ENCODE measurements at places on chromosomes 16 and 17.

DNA sequence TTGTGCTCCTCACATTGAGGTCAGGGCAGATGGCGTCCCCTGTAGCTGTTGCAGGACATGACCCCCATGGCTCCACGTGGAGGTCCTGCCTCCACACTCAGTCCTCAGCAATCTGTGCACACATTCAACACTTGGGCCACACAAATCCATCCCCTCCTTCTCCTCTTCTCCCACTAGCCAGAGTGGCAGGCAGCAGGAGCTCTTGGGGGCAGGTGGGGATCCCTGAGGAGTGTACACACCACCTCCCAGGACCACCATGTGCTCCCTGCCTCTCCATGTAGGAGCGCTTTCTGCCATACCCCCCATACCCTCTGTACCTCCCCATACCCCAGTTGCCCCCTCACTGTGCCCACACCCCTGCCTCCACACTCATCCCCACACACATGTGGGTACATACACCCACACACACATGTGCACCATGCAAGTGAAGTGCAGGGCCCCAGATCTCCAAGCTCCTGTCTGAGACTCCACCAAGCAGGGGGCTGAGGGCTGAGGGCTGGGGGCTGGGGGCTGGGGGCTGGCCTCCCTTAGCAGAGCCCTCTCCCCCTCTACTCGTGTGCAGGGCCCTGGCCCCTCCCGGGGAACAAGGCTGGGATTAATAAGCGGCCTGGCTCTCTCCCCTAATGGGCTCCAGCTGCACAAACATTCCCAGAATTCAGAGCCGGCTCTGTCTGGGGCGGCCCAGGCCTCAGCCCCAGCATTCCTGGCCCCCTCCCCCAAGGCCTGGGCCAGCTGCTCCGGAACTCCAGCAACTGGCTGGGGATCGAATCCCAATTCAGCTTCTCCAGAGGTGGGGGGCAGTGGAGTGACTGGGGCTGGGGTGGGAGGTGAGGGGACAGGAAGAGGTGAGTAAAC, 48.2 kb upstream of the MEIOC start:
- DNase-seq, result no peak

DNA sequence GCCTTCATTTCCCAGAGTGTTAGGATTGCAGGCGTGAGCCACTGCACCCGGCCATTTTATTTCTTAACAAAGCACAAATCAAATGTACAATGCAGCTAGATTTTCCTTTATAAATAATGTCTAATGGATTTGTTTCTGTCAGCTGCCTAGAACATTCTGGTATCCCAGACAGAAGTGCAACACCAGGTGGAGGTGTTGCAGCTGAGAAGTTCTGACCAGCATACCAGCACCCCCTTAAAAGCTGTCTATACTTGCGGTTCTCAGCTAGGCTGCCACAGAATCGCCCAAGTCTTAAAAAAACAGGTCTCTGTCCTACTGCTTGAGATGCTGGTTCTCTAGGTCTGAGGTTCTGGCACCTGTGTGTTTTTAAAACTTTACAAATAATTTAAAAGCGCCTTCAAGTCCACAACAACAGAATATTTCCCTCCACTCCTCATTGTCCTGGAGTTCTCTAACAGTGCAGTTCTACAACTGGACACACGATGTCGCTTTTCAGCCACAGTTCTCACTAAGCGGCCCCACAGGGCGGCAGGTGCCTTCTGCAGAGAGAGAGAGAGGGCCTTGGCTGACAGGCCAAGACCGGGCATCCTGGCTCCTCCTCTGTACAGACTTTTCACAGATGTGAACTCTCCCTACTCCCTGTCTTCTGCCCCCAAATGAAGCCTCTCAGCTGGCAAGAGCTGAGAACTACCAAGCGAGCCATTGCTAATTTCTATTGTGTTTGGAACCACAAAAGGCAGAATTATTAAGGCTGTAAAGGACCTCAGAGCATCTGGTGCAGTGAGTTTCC, 32.6 kb upstream of the MEOX1 start:
- DNase-seq, result peak; percentile 89

GRCh38 chr16:56352351-56353053, 72.8 kb downstream of the AMFR start:
- DNase-seq, result no peak

DNA sequence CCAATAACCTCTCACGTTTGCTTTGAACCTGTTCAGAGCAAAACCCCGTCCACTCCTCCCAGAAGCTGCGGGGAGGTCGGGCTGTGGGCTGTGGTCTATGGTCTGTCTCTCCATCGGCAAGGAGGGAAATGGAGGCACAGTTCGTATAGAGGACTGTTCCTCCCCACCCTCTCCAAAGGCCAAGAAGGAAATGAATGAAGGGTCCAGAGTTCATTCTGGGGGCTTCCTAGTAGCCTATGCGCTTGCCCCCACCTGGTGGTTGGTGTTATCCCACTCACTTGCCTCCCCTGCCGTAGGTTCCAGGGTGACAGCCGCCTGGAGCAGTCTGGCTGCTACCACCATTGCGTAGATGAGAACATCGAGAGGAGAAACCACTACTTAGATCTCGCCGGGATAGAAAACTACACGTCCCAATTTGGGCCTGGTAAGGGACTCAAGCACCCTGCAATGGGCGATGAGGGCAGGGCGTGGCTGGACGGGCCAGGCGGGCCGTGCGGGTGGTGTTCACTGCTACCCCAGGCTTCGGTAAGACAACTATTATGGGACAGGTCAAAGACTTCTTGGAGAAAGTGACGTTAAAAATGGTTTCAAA, 49.0 kb downstream of the SNX20 start:
- DNase-seq, result no peak

- peak; percentile 31 for DNase-seq
Observed at GRCh38 chr16:5056352-5056751, 9.4 kb downstream of the C16orf89 start.

DNA sequence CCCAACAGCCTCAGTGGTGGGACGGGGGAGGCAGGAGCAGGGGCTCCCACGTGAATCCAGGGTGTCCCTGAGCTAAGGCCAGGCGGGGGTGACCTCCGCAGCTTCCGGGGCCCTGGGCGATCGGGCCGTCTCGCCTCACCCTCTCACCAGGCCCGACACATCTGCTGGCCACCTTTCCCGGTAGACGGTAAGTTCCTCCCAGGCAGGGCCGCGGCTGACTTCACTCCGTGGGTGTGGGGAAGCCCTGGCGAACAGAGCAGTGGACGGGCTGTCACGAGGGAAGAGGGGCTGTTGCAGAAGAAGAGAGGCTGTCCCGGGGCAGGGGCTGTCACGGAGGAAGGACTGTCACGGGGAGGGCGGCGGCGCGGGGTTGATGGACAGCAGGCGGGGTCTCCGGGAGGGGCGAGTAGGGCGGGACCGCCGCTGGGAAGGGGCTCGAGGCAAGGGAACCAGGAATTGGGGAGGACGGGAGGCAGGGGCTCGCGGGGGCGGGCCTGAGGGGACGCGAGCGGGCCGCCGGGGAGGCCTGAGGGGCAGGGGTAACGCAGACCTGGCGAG, 498 bp downstream of the PKMYT1 start:
- DNase-seq, result no peak

GRCh38 chr16:28011223-28011622, 52.3 kb downstream of the GSG1L start:
- DNase-seq, result no peak

DNA sequence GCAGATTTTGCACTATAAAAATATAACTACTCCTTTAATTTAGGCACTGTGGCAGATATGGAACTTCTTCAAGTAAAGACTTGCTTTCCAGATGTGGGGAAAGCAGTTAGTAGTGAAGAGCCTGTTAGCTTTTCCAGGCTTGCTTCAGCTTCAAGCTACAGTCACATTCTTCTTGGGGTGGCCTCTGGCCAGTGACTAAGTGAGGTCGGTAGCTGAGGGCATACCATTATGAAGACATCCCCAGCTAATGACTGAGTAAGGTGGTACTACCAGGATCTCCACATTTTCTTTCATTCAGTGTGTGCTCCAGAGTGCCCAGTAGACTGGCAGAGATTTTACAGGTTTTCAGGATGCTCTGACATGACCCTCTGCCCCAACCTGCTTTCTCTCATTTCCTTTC, 167.1 kb upstream of the KIF2B start:
- DNase-seq, result no peak

DNA sequence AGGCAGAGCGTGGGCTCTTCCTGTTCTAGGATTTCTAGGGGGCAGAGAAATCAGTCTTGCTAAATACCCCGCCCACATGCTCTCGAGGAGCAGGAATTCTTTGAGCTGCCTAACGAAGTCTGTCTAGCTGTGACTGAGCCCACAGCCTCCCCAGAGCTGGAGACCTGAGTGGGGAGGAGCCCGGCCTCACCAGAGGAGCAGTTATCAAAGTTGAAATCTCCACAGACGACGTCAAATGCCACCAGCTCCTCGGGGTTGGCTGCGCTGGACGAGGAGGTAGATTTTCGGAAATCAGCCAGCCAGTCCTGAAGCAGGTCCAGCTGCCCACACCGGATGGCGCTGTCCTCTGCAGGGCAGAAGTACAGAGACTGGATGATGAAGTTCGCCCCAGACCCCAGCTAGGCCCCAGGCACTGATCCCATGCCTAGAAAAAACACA, 53.8 kb downstream of the PRMT7 start:
- DNase-seq, result no peak

DNA sequence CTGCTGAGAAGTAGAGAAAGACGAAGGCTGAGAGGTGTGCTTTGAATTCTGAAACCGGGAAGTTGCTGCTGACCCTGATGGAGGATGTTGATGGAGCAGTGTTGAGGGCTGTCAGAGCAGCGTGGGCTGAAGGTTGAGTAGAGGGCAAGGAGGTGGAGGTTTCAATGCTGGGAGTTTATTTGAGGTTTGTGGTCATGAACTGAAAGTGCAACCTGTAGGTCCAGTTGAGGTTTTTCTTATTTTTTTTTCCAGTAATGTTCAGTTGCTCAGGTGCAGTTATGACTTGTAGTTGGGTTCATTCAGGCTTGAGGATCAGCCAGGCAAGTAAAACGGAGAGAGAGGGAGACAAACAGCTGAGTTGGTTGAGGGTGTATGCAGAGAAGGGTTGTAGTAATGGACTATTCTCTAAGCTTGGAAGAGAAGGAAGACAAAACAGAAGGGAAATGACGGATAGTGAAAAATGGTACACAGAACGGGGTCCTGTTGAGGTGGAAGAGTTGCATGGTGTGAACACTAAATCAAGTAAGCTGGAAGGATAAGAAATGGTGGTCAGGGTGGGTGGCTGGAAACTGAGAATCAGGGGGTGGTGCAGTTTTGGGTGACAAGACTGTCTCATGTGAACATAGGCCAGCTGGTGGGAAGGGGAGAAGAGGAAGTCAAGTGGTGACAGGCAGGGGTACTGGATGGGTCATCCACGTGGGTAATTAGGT, 8.7 kb upstream of the UBE2G1 start:
- DNase-seq, result no peak

DNA sequence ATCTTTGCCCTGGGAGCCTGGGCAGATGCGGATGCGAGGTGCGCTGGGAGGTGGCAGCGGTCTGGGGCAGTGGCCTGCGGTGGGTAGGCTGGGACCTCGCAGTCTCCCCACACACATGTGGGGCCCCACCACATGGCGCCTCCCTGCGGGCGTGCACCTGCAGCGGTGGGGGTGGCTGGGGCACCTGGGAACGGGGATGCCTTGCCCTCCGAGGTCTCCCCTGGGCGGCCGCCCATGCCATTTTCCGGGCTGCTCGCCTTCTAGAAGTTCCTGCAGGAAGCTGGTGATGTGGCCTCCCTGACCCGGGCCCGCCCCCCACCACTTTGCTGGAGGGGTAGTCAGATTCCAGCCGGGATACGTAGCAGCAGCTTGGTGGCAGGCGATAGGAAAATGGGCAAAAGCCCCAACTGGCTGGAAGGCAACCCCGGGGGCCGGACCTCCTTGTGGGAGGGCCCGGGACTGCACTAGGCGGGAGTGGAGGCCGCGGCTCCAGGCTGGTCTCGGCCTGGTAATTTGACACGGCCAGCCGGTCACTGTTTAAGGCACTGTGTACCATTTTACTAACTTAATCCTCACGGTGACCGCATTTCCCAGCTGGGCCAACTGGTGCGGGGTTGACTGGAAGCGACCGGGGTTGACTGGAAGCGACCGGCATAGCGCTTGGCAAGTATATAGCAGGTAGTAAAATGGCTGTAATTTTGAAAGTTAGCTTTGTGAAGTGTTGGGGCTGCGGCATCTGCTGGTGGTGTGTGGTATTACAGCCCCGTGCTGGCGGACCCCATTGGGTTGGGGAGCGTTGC, 38.5 kb downstream of the IGF2BP1 start:
- no peak for DNase-seq

DNA sequence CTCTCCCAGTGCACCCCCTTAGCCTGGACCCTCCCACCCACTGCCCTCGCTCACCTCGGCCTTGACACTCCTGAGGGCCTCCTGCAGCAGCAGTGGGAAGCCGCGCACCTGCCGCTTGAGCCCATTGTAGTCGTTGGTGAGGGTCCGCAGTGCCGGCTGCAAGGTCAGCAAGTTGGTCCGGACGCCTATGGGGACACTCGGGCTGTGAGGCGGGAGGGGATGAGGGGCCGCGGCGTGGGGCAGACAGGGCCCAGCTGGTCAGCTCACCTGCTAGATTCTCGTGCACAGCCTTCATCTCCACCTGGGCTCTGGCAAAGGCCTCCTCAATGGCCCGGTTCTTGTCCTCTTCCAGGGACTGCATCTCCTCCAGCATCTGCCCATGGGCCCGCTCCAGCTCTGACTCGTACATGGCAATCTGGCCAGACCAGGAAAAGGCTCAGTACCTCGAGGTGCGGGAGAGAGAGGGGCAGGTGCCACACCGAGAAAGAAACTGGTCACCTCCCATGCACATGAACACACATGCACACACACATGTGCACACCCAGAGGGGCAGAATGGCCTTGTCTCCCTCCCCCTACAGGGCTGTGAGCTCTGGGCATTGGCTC, 32.6 kb downstream of the KIFC3 start:
- no peak for DNase-seq

- DNase-seq, result no peak
Observed at GRCh38 chr16:66131895-66132294, 234.6 kb upstream of the CDH5 start.

DNA sequence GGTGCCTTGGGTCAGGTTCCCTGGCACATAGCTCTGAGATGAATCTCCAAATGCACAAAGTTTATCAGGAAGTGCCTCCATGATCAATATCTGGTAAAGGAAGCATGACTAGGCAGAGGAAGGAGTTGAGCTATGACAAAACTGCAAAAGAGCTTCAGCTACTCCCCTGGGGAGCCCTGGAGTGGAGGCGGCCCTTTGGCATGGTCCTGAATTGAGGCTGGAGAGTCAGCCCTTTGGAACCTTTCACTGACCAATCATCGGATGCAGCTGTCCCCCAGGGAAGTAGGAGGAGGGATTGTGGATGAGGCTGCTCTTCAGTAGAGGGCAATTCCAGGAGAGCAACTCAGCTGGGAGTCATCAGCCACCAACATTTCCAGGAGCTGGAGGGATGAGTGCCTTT, 46.1 kb upstream of the NLRP1 start:
- DNase-seq, result no peak

DNA sequence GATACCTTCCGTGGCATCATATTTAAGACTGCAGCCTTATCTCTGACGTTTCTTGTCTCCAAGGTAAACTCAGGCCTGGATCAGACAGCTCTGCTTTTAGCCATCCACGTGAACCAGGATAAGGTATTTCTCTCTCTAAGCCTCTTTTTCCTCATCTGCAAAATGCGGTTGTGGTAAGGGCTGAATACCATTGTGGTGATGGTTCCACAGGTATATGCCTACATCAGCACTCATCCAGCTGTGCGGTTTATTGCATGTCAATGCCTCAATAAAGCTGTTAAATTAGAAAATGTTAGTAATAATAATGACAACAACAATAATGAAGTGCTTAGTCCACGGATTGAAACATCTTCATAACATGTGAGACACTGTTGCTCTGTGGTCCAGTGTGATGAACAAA, 104.4 kb downstream of the GRIN2A start:
- DNase-seq, result no peak
